Fibroblast of skin of scalp (primary cell): ENCODE measurements at places on chromosomes 4 and X.

GRCh38 chr4:946517-947471 is 14.5 kb downstream of the TMEM175 start:
- DNase-seq = no peak

- DNase-seq = no peak
Observed at GRCh38 chr4:96248225-96248624, 408.3 kb downstream of the PDHA2 start.

- DNase-seq = no peak
Observed at GRCh38 chrX:101081231-101081630, 2.6 kb downstream of the TMEM35A start.

DNA sequence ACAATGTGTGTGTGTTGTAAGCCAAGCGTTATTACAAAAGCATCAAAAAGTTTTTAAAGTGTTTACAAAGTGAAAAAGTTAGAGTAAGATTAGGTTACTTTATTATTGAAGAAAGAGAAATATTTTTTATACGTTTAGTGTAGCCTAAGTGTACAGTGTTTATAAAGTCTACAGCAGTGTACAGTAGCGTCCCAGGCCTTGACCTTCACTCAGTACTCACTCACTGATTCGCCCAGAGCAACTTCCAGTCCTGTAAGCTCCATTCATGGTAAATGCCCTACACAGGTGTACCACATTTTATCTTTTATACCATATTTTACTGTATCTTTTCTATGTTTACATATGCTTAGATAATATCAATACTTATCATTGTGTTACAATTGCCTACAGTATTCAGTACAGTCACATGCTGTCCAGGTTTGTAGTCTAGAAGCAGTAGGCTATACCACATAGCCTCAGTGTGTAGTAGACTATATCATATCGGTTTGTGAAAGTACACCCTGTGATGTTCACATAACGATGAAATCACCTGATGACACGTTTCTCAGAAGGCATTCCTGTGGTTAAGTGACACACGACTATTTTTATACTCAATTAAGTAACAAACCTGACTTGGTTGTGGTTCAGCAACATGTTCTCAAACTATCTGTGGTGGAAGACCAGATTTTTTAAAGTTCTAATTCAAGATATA is 152.0 kb upstream of the EDNRA start:
- DNase-seq = no peak

DNA sequence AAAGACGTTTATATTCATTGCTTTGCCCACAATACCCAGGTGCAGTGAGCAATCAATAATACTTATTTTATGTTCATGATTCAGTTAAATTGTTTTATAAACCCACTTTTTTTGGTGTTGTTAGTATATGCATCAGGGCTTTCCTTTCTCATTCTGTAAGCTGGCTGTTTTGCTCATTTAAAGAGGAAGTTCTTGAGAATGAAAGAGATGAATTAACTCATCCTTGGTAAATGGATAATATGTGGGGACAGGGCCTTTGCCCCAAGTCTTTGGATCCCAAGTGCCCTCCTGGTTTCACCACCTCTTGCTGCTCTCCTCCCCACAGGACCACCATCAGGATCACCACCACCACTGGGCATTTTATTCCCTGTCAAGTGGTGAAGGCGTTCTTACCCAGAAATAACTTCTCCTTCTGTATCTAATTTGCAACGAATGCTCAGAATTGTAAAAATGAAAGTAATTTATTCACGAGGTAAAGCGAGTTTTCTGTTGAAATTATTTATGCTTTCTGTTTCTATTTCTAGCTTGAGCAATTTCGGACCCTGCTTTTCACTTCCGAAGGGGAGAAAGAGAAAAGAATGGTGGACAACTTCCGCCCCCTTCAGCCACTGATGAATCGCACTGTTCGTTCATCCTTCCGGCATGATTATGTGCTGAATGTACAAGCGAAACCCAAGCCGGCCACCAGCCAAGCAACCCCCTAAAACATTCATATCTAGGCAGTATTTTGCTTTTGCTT is 8.2 kb upstream of the ZRSR2 start:
- no peak for DNase-seq

GRCh38 chr4:128924951-128925350 is 115.5 kb downstream of the JADE1 start:
- peak; percentile 3 for DNase-seq

DNA sequence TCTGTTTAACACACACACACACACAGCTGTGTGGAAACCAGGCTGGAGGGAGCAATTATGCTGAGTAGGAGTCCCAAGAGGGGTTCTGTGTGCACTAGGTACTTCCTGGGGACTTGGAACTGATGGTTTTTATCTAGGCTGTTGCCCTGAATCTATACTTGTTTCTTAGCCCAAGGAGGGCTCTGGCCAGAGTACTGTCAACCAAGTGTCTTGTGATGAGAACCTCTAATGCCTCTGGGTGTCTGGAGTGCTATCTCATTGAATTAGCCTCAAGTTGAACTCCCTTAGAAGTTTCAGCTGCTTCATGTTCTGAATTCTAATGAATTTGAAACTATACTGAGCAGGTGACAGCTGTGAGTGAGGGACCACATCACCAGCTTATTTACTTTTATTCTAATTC is 16.6 kb downstream of the ARHGAP24 start:
- DNase-seq = no peak

GRCh38 chrX:97189668-97190067 is 306.0 kb downstream of the RPA4 start:
- no peak for DNase-seq

DNA sequence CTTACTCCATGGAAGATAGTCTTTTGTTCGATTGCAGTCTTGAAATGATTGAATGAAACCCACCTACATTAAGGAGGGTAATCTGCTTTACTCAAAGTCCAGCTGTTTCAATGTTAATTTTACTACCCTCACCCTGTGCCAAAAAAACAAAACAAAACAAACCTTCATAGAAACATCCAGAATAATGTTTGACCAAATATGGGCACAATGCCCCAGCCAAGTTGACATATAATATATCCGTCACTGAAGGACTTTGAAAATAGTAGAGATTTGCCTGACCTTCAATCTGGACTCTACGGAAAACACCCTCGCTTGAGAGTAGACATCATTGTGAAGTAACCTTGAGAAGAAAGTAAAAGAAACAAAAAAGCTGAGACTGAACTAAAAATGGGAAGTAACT is 550.5 kb upstream of the SMIM31 start:
- no peak for DNase-seq
